T-helper 9 cell (primary cell): ENCODE measurements at places on chromosomes 5 and 9.

GRCh38 chr5:5638211-5638610 lies 215.7 kb downstream of the ICE1 start:
- DNase-seq, result no peak

DNA sequence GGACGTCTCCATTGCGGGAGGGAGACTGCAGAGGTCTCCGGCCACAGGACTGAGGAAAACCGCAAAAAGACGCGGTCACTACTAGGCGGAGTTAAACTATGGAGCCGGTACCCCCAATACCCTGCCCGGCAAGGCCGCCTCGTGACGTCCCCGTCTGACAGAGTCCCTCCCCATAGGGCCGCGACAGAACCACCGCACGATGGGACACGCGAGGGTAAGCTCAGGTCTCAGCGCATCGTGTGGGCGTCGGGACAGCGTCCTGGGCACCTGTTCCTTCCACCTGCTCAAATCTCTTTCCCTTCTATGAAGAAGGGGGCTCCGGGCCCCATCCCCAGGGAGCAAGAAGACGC lies 35.2 kb upstream of the GLDC start:
- DNase-seq, result peak; percentile 41

DNA sequence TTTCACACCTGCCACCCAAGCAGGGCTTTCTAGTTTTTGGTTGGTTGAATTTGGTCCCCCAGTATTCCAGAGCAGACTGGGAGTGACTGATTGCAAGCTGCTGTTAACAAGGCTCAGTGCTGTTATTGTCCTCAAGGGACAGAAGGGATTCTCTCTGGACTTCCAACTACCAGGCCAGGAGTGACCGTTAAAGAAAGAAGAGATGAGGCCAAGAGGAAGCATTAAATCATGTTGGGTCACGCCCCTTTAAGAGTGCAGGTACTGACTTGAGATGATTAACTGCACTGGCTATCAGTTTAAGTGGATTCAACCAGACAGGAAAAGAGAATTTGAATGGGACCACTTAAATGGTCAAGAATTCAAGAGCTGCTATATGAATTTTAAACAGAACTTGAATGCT lies 220.8 kb upstream of the PCSK5 start:
- no peak for DNase-seq

DNA sequence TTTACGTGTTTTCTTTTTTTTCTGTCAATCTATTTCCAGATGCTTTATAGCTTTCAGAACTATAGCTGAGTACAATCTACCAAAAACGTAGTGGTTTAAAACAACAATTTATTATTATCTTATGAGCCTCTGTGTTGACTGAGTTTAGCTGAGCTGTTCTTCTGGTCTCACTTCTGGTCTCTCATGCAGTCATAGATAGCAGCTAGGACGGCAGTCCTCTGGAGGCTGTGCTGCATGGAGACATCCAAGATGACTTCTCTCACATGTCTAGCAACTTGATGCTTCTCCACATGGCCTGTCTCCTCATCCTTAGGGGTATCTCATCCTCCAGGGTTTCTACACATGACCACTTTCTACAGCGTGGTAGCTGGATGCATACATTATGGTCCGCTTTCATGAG lies 22.0 kb upstream of the RAD23B start:
- DNase-seq, result no peak

DNA sequence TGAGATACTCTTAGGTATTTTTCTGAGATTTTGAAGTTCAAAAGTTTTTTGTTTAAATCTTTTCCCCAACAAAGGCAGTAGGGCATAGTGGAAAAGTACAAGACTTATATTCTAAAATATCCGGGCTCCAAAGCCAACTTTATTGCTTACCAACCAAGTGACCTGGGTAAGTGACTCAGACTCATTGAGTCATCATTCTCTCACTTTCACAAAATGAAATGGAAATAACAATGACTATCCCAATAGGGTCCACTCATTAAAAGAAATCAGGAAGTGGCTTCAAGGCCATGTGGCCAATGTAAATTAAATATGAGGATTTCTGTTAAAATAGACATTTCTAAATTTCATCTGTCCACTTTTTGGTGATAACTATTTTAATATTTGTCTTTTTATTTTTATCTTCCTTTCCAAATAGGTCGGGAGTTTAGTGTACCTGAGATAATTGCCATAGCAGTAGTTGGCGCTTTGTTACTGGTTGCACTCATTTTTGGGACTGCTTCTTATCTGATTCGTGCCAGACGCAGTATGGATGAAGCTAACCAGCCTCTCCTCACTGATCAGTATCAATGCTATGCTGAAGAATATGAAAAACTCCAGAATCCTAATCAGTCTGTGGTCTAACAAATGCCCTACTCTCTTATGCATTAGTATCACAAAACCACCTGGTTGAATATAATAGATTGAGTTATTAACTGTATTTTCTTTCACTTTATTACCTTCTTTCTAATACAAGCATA lies 15.5 kb downstream of the TYRP1 start:
- DNase-seq, result no peak

DNA sequence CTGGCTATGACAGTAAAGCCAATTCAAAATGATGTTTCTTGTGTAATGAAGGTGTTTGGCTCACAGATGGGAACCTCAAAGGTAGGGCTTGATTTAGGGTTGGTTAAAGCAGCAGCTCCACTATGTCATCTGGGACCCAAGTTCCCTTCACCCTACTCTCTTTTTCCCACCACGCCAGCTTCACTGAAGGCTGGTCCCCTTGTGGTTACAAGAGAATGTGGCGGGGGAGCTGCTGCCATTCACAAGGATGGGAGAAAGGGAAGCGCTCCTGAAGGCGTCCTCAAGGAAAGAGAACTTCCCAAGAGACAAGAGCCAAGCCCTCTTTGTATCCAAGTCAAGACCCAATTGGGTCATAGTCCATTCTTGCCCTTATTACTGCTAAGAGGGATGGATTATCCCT lies 72.7 kb downstream of the NTRK2 start:
- no peak for DNase-seq

DNA sequence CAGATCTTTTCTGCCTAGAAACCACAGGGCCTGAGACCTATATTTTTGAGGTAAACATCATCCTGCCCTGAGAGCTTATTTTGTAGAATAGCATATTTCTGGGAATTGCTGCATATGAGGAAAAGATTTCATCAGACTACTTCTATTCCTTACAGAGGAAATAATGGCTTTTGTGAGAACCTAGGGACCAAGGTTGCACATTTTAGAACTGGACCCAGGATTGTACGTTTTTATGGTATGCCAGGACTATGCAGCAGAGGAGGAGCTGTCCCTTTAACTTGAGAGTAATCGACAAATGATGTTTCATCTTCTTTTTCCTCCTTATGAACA lies 2.2 kb upstream of the ALDH1A1 start:
- no peak for DNase-seq

GRCh38 chr5:159788835-159789331 lies 127.4 kb upstream of the ADRA1B start:
- DNase-seq, result no peak

- DNase-seq, result no peak
These were observed 159.0 kb downstream of the COL23A1 start for GRCh38 chr5:178431063-178431781.

DNA sequence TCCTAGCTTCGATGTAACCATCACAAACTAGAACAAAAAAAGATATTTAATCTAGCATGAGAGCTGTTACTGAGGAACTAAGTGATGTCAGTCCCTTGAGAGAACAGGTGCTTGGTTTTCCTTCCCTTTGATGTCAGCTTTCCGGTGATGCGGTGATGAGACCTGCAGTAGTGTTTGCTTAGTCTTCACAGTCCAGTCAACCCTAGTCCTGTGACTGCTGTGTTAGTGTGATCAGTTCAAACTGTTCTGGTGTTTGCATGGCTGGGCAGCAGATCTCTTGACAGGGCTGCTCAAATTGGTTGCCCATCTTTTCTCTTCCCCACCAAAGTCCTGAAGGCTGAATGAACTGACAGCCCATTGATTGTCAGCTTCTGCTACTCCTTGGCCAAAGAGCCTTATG lies 608.6 kb upstream of the DAB2 start:
- peak; percentile 1 for DNase-seq

- DNase-seq, result no peak
These were observed 9.5 kb downstream of the GM2A start for GRCh38 chr5:151262532-151262931.

DNA sequence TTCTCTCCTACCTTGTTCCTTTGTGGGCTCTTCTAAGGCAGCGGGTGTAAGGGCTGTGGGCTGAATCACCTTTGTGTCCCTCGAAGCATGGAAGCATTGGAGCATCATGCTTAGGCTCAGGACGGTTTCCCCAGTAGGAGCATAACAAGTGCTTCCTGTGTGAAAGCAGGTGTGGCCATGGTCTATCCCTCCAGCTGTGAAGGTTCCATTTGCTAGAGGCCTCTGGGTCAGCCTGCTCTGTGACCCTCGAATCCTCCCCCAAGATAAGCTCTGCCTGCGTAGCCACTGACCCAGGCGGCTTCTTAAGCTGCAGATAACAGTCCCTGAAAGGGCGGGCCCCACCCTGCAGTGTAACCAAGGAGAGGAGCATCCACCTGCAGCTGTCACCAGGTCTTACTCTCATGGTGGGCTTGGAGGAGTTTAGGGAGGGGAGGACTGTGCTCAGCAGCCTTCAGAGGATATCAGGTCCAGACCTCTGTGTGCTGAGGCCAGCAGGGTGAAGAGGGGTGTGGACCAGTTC lies 8.4 kb upstream of the NDST1 start:
- DNase-seq, result no peak

- DNase-seq, result no peak
These were observed 208.1 kb upstream of the S1PR3 start for GRCh38 chr9:88782931-88783710.
